ENCODE measurements at places on chromosomes 2 and 18.

- DNase-seq = no peak
Measured at GRCh38 chr2:199509403-199509802, 51.7 kb upstream of the SATB2 start.

DNA sequence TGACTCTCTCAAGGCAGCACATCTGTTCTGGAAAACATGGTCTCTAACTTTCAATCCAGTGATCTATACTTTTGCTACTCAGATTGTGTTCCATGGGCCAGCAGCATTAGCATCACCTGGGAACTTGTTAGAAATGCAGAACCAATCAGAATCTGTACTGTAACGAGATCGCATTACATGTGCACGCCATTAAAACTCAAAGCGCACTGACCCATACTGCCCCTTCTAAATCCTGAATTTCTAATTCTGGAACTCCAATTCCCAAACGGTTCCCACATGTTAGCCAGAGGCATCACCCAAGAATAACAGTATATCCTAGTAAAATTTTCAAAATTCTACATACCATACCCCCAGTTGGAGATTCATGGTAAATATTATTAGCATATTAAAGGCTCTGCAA is 10.5 kb upstream of the DCTN1 start:
- DNase-seq = no peak

GRCh38 chr2:129796801-129797488 is 182.5 kb upstream of the RAB6C start:
- DNase-seq = no peak

GRCh38 chr2:220107380-220107791 is 480.0 kb downstream of the SLC4A3 start:
- DNase-seq = no peak

All from ecto neural progenitor cell (in vitro differentiated cells).